CD14-positive monocyte (primary cell): ENCODE measurements at places on chromosomes 12 and 14. TPM values are rescaled to one million over a fixed set of nuclear protein-coding genes. Genes with fewer than 3 reads are reported as not detected.

- no peak for DNase-seq
These were observed 40.8 kb downstream of the RPS6KA5 start for GRCh38 chr14:91019673-91020072.

GRCh38 chr12:110966081-110966760 is 45.8 kb upstream of the MYL2 start:
- no peak for DNase-seq

- no peak for DNase-seq
These were observed 180.8 kb downstream of the ZFP36L1 start for GRCh38 chr14:68612049-68612448.

GRCh38 chr12:52602552-52602951 is 1.3 kb upstream of the KRT72 start:
- DNase-seq = no peak

DNA sequence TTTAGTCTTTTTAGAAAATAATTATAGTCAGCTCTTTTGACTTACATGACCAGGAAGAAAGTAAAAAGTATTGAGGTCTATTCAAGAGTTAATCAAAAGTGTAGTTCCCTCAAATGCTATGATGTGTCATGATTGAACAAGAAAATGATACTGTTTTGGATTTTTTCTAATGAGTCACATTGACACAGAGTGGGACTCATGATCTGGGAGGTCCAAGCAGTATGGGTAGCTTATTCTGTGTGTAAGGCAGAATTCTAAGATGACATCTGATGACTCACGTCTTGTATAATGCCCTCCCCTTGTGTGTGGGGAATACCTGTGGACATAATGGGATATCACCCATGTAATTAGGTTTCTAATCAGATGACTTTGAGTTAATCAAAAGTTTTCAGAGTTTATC is 178.1 kb upstream of the DDHD1 start:
- DNase-seq = no peak

GRCh38 chr12:12488823-12489550 is 73.7 kb downstream of the DUSP16 start:
- no peak for DNase-seq

Gene AQP6
- polyA plus RNA-seq = not detected
